ENCODE measurements at places on chromosomes 11 and 22.
A peak's percentile ranks its signal among the peaks of the same experiment; 100 is the strongest.

DNA sequence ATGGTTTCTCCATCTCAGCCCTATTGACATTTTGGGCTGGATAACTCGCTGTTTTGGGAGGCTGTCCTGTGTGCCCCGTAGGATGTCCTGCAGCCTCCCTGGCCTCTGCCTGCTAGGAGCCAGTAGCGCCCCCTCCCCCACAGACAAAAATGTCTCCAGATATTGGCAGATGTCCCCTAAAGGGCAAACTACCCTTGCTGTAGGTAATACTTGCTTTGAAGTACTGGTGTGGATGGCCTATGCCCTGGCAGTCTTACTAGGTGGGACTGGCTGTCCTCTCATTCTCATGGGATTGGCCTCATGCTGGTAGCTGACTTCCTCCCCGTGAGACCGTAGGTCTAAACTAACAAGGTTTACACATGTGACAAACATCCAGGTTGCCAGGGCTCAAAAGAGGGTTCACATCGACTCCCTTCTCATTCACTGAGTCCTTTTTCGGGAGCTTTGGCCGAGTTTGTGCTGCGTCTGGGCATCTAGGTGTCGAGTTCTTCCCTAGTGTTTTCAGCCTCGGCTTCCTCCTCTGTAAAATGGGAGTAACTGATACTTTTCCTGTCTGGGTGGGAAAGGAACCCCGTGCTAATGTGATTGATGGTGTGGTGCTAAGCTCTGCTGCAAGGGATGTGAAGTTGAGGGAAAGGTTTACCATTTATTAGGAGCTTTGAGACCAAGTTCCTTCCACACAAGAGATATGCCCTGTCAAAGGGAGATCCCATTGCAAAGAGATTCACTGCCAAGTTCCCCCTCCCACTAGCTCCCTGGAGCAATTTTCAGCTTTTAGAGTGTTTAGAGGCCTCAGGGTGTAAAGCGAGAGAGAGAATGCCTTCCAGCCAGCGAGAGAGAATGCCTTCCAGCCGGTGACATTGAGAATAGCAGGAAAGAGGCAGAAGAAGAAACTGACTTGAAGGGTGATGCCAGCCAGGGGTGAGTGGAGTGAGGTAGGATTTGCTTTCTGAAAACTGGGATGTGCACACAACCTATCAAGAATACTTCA, 17.0 kb downstream of the PTPRJ start:
- no peak for DNase-seq

DNA sequence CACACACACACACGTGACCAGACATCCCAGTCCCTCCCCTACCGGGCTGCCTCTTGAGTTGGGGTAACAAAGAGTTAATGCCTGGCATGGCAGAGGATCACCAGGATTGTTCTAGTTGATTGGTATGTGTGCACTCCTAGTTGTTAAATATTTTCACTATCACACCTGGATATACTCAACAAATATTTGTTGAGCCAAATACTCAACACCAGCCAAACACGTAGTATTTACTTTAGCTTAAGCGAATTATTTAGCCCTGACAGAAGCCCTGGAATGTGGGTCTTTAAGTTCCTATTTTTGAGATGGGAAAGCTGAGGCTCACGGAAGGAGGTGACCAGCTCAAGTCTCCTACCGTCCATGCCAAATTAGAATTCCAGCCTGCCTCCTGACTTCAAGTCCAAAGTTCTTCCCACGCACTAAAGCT, 10.5 kb downstream of the CD3E start:
- DNase-seq, result no peak

GRCh38 chr22:20627432-20627831, 120.0 kb downstream of the MED15 start:
- no peak for DNase-seq

DNA sequence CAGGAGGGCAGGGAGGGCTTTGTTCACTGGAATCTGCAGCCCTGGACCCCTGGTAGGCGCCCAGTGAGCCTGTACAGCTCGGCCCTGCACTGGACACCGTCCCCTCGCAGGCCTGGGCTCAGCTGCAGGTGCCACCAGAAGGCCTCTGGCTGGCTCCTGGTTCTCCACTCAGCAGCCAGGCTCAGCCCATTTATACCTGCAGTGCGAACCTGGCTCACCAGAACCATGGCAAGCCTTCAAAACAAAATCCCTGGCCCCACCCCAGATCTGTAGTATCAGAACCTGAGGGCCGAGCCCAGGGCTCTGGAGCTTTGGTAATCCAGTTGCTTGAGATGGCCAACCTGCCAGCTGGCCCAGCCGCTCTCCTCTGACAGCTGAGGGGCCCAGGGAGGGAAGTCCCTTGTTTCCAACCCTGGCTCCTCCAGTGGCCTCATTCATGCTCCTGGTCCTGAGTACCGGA, 870 bp upstream of the FREY1 start:
- DNase-seq, result no peak

- DNase-seq, result no peak
Measured at GRCh38 chr11:96538104-96538503, 148.3 kb downstream of the JRKL start.

GRCh38 chr11:92226331-92227229, 2.0 kb downstream of the FAT3 start:
- DNase-seq, result no peak

DNA sequence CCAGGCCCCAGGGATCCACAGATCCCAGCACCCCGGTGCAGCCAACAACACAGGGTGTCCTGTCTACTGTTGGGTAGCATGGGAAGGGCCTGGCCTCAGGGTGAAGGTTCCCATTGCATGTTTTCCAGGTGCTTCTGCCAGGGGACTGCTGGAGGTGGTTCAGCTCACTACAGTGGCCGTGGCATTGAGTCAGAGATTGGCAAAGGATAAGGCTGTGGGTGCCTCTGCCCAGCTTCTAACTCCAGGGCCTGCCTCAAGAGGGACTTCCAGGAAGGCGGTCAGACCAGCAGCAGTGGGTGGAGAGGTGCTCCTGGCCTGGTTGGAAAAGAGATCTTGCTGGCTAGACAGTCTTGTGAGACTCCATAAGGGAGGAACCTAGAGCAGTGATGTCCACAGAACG, 20.9 kb downstream of the CSNK1E start:
- no peak for DNase-seq

- DNase-seq, result no peak
Measured at GRCh38 chr11:27204529-27204928, 158.5 kb downstream of the CCDC34 start.

- DNase-seq, result no peak
Measured at GRCh38 chr22:44583854-44584253, 85.8 kb upstream of the RTL6 start.

DNA sequence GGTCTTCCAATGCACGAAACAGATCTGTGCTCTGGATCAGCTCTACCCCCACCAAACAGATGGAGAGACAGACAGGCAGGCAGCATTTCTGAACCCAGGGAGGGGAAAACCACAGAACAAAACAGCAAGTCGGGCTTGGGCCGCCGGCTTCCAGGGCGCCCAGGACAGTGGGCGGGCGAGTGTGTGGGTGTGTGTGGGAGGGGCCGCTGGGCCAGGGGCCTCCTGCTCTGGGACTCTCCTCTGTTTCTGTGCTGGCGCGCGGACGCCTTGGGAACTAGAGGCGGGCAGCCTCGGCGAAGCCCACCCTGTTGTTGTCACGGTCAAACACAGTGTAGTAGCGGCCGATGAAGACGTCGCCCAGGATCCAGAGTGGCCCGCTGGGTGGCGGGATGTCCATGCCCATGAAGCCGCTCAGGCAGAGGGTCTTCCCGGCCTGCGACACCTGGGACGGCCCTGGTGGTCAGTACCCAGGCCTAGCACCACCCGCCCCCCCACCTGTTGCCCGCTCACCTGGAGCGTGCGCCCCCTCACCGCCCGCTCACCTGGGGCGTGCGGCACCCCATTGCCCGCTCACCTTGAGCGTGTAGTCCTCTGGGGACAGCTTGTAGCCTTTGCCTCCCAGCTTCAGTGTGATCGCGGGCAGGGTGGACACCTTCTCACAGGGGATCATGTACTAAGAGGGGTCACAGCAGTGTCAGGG, 3.0 kb upstream of the IFITM10 start:
- DNase-seq, result no peak

- no peak for DNase-seq
Measured at GRCh38 chr11:61406991-61407728, 14.8 kb downstream of the TMEM216 start.

DNA sequence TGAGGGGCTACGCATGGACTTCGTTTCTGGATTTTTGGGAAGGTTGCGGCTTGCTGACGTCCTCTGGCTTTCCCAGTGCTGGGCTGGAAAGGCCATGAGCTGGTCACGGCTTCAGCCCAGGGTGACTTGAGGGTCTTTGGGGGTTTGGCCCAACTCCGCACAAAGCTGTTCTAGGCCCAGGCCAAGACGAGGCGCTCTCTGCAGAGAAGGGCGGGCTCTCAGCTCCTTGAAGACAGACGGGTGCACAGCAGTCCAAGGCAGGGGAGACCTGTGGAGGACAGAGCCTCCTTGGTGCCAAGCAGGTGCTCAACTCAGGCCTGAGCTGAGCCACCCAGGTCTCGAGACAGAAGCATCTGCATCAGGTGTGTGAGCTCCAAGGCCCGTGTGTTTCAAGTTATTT, 1003.7 kb downstream of the BRD1 start:
- no peak for DNase-seq

GRCh38 chr22:39581303-39581702, 10.8 kb downstream of the CACNA1I start:
- no peak for DNase-seq

- DNase-seq, result no peak
Measured at GRCh38 chr11:116217006-116217405, 555.8 kb downstream of the BUD13 start.

- DNase-seq, result no peak
Measured at GRCh38 chr11:132080127-132080526, 709.7 kb downstream of the NTM start.

- no peak for DNase-seq
Measured at GRCh38 chr22:17403906-17404305, 34.6 kb downstream of the CECR2 start.

DNA sequence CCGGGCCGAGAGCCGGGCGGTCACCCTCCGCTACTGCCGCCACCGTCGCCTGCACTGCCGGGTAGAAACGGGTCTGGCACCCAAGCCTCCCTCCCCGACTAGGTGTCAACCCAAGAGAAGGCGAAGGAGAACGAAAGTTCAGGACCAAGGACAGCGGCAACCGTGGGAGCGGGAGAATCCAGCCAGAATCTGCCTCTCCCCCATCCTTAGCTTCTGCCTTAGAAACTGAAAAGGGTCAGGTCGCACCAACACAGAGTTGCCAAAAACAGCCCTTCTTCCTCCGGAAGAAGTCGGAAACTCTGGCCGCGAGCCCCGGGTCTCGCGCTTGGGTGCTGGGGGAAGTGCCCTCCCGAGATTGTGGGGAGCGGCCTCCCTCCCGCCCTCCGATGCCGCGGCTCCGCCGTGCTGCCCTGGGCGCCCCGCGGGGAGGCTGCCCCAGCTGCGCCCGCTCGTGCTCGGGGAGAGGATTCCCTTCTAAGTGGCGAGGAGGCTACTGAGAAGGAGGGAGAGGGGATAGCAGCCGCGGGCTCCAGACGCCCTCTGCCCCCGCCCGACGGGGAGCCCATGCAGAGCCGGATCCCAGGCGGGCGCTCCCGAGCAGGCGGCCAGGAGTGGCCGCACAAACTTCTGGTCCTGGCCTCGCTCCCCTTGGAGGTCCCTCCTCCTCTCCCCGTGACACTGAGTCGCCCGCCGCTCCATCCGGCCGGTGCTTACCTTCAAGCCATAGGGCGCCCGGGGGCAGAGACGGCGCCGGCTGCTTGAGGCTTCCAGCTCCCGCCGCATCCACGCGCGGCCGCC, 637 bp downstream of the DRD2 start:
- DNase-seq, result no peak

DNA sequence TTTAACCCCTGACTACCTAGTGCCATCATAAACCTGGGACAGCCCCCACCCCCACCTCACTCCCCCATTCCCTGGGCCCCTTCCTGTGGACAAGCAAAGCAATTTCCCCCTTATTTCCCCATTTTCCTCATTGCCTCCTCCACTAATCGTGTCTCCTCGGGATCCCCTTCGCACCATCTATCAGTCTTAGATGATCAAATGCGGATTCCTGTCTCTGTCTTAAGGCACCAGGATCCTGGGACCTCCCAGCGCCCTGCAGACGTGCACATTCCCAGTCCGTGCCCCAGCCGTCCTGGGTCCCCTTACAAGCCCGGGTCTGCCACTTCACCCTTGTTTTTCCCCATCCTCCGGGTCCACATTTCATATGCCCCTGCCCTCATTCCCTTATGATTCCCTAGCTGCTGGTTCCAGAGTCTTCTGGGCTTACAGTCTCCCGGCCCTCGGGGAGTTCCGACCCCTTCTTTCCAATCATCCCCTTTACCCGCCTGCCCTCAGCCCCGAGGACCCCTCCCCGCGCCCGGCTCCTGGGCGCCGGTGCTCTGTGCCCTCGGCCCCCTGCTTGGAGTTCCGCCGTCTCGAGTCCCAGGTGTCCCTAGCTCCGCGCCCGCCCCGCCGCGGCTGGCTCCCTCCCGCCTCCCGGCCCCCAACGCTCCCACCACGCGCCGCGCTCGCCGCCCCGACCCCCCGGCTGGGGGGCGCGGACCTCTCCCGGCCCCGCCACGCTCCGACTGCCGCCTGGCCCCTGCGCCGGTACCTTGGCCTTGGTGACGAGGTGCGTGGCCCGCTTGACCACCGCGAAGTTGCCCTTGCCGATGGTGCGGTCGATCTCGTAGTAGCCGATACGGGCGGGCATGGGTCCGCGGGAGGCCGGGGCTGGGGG, 599 bp downstream of the SIK3 start:
- peak; percentile 17 for DNase-seq

DNA sequence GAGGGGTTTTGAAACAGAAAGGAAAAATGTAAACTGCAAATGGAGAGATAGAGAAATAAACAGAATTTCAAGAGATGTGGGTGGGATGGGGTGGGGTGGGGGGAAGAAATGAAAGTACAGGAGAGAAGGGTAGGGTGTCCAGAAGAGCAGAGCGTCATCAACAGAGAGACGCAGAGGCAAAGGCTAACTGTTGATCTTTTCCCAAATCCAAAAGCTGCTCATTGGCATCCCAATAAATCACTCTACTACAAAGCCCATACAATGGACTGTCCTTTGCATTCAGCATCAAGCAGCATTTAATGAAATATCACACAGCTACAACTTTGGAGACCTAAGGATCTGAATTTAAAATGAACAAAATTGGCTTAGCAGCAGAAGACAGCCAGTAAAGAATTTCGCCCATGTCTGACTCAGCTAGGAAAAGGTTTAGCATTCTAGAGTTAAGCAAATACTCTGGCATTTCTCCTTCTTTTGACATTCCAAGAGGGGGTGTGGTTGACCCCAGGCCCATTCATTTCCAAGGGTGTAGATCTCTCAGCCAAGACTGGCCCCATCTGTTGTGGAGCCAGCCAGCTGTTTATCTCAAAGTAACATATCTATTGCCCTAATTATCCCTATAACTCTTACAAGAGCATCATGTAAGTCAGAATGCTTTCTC, 1.5 kb downstream of the RAB30 start:
- no peak for DNase-seq

Data from cortex of kidney (tissue), 1 donor.